Cardiac fibroblast (primary cell): ENCODE measurements at places on chromosomes 2 and 18.

DNA sequence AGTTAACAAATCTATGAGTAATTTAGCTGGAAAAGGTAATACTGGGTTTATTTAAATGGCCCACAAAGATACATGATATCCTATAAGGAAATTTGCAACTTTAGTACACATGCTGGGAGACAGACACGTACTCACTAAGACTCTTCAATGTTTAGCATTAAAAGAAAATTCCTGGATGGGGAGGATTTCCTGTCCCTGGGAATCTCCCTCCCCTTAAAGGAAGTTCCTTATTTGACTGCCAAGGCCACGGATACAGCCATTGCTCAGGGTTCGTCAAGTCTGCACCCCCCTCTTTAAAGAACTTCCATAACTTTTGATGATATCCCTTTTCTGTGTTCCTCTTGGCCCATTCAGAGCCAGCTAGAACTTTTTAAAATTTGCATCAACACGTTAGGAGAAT, 267.6 kb downstream of the CD226 start:
- DNase-seq: no peak

- DNase-seq: peak; percentile 60
Observed at GRCh38 chr2:135055182-135055786, 3.2 kb downstream of the RAB3GAP1 start.

GRCh38 chr2:192327576-192327975, 132.8 kb upstream of the TMEFF2 start:
- no peak for DNase-seq

DNA sequence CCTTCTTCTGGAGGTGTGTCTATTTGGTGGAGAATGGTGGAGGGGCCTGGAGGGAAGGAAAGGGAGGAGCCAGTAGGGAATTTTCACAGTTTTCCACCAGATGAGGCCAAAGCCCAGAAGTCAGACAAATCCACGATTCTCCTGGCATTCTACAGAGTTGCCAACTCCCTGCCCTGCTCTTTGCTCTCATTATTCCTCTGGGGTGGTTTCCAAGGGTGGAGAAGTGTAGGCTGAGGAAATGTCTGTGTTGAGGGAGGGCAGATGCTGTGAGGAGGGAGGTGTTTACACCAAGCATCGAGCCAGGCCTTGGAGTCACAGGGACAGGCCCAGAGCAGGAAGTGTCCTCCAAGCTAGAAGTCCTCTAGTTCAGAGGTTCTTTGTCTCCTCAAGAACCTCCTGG, 124.1 kb upstream of the LGALSL start:
- DNase-seq: peak; percentile 87

DNA sequence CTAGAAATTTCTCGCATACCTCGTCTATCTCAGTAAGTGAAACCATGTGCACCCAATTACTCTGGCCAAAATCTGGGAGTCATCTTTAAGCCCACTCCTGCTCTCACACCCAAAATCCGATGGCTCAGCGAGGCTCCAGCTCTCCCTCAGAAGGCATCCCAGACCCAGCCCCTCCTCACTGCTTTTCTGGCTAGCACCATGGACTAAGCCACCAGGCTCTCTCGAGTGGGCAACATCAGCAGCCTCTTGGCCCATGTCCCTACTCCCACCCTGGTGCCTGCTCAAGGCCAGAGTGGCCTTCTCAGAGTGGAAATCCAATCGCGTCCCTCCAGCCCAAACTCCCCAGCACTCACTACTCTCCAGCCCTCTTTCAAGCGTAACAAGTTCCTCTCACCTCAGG, 27.2 kb downstream of the TNS1 start:
- DNase-seq: no peak

- no peak for DNase-seq
Observed at GRCh38 chr2:101981066-101981465, 10.7 kb upstream of the IL1R2 start.

DNA sequence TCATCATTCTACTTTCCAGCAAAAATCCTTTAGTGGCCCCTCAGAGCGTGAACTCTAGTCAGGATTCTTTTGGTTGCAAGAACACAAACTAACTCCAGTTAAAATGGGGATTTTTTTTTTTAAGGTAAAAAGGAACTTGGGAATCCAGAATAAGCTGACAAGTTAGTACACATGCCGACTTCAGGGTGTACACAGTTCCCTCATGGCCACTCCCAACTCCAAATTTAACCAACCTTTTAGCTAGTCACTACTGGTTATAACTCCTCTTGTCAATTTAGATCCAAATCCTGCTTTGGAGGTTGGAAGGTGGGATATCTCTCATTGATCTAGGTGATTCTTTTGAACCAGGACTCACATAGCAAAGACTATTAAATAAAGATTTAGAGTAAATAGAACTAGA, 5.0 kb upstream of the PGAP1 start:
- DNase-seq: no peak

DNA sequence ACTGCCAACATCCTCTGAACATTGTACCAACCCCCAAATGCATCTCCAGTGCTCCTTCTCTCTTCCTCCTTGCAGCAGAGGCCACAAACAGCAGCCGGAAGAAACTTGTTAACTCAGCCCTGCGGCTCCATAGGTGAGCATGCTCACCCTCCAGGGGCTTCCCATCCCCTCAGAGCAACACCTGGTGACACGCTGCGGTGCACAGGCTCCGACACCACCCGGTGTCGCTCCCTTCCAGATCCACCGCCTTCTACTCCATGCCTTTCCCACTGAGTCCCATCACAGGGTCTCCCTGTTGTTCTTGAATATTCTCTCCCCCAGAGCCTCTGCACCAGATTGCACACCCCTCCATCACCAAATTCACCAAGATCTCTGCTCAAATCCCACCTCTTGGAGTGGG, 171.5 kb upstream of the FHL2 start:
- DNase-seq: no peak

- DNase-seq: no peak
Observed at GRCh38 chr2:55782528-55783173, 89.0 kb upstream of the PNPT1 start.

GRCh38 chr18:36365836-36366775, 68.6 kb downstream of the FHOD3 start:
- DNase-seq: no peak

DNA sequence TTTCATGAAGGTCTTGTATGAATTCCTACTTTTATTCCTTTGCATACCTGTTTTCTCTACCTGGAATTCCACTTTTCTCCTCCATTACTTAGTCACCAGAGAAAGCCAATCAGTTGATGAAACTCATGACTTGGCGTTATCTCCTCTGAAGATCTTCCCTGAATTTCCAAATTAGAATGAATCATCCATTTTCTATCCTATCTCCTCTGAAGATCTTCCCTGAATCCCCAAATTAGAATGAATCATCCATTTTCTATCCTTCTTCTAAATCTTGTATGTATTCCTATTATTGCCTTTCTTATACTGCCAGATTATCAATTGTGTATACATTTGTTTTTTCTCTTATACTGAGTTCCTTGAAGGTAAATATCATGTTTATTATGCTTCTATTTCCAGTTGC, 440.4 kb downstream of the CCDC85A start:
- no peak for DNase-seq

DNA sequence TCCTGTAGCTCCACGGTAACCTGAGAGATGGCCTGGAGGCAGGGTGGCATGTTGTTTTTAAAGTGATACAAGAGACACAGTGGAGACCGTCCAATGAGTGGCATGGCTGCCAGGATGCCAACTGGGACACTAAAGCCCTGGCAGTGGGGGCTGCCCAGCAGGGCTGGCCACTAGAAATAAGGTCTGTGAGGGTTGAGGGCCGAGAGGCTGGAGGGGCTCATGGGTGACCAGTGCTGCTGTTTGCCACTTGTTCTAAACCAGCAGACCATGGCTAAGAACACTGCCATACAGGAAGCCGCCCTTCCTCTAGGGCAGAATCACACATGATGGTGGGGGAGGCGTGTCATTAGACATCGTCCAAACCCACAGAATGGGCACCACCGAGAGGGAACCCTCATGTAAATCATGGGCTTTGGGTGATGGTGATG, 71.9 kb downstream of the ALPK2 start:
- DNase-seq: no peak

- DNase-seq: no peak
Observed at GRCh38 chr2:36058953-36059352, 296.6 kb upstream of the CRIM1 start.

DNA sequence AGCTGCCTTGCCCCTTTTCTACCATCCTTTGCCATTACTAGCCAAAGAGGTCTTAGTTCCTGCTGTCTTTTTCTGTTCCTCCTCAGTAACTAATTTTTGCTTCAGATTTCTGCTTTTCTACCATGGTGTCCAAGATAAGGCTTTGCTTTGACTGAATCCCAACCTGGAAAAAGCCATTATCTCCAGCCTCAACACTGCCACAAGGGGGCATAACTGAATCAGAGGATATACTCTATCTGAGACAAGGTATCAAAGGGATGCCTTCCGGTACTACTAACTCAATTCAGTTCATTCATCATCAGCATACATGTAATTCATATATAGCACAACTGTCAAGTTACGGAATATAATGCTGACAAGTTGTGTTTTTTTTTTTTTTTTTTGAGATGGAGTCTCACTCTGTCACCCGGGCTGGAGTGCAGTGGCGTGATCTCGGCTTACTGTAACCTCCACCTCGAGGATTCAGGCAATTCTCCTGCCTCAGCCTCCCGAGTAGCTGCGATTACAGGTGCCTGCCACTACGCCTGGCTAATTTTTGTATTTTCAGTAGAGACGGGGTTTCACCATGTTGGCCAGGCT, 11.4 kb downstream of the OSGEPL1 start:
- peak; percentile 55 for DNase-seq

DNA sequence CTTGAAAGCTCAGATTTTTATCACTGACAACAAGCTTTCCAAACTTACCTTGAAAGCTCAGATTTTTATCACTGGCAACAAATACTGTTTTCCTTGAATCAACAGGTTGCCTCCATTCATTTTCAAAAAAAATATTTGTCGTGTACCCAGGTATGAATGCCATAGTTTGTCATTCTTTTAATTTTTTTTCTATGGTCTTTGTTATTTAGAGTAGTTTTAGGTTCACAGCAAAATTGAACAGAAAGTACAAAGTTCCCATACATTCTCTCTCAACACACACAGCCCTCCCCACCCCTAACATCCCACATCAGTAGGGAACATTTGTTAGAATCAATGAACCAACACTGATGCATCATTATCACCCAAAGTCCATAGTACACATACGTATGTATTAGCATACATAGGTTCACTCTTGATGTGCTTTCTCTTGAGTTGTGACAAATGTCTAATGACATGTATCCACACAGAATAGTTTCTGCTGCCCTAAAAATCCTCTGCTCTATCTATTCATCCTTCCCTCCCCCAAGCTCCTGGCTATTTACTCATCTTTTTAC, 25.9 kb downstream of the WDR33 start:
- DNase-seq: no peak

GRCh38 chr18:23301972-23302371, 151.1 kb upstream of the RIOK3 start:
- no peak for DNase-seq

- DNase-seq: no peak
Observed at GRCh38 chr2:195863121-195863520, 205.5 kb downstream of the DNAH7 start.

DNA sequence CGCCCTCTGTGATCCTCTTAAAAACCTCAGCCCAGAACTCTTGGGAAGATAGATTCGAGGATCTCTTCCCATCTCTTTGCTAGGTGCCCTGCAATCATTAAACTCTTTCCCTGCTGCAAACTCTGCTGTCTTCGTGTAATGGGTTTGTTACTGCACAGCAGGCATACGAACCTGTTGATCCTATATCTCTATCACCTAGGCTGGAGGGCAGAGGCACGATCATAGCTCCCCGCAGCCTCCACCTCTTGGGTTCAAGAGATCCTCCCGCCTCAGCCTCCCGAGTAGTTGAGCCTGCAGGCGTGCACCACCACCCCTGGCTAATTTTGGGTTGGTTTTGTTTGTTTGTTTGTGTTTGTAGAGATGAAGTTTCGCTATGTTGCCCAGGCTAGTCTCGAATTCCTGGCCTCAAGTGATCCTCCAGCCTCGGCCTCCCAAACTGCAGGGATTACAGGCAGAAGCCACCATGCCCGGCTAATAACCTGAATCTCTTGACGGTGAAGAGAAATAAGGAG, 493 bp upstream of the BBS5 start:
- no peak for DNase-seq

DNA sequence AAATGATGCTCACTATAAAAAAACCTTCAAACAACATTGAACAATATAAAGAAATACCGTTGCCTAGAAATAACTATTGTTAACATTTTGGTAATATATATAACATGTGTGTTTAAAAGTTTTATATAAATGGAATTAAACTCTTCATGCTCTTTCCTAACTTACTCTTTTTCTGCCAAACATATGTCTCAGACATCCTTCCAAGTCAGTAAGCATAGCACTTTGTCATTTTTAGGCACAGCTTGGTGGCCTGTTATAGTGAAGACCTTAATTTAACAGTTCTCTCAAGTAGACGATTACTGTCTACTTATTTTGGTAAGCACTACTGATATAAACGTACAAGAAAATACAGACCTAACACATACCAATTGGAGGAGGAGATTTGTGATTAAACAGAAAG, 23.9 kb downstream of the ABCG5 start:
- no peak for DNase-seq

DNA sequence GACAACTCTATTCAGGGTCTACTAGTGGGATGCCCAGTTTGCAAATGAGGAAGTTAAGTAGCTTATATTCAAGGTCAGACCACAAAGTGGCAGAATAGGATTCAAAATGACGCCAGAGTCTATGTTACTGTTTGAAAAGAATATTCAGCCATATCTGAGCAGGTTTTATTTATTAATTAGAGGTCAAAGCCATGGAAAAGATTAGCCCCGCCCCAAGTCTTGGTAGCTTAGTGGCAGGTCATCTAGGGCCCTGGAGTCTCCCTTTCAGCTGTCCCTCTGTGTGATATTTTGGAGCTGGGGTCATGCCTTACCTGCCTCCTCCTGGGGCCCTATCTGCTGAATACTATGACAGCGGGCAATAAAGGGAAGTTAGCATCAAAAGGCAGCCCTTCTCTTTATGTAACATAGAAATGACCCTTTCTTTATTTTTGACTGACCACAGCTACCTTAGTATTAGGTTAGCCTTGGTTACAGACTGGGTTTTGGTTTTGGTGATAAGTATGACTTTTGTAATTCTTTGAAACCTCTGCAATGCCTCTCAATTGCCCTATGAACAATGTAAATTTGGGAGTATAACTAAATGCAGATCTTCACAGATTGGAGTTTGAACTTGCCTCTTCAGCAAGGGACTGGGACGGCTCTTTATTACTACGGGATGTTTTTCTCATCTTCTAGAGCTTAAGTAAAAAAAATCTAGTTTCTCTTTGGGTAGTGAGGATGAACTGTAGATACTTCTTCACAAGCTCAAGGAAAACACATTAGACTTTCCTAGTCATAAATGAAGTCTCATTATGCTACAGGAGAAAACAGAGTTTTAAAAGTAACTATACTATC, 153.0 kb upstream of the ITGA4 start:
- DNase-seq: peak; percentile 3

- peak; percentile 21 for DNase-seq
Observed at GRCh38 chr2:190763901-190764514, 115.1 kb downstream of the NAB1 start.

- no peak for DNase-seq
Observed at GRCh38 chr2:126836761-126837679, 61.7 kb upstream of the TEX51 start.

GRCh38 chr2:98736464-98736889, 5.5 kb upstream of the MGAT4A start:
- no peak for DNase-seq

GRCh38 chr2:201403880-201404279, 46.7 kb upstream of the FLACC1 start:
- peak; percentile 32 for DNase-seq

GRCh38 chr2:239590995-239591915, 190.4 kb upstream of the HDAC4 start:
- DNase-seq: no peak
